ENCODE measurements at places on chromosomes 7 and 10.

GRCh38 chr7:128163473-128163872 lies 77.6 kb upstream of the LEP start:
- no peak for DNase-seq

- no peak for DNase-seq
Measured at GRCh38 chr7:24123076-24123475, 160.9 kb upstream of the NPY start.

DNA sequence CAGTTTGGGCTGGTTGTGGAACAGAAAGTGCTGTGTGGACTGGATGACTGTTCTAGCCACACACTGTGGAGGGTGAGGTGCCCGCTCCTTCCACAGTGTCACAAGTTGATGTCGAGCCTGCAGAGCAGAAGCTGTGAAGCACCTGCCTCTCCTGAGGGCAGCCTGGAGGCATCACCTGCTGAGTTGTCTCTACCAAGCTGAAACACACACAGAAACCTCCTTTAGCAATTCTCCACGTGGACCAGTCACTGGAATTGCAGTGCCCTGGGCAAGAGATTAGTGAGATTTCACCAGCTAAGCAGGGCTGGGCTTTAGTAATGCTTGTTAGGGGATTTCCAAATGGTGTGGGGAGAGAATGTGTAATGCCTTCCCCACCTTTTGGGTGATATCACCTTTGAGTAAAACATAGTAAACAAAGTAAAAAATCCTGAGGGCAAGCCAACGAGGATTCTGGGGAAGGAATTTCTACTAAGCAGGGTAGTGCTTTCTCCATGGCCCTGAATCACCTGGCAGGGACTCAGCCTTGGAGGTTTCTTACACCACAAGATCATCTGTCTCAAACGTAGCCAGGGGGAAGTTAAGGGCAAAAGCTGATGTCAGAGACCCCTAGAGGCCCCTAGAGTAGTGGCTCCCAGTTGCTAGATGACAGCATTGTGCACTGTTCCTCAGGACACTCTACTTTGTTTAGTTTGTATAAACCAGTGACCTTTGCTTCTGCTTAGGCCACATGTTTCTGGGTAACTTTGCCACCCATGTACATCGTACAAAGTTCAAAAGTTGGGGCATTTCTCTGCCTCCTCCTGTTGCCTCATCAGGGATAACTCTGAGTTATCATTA lies 233.1 kb upstream of the IGFBP3 start:
- no peak for DNase-seq

DNA sequence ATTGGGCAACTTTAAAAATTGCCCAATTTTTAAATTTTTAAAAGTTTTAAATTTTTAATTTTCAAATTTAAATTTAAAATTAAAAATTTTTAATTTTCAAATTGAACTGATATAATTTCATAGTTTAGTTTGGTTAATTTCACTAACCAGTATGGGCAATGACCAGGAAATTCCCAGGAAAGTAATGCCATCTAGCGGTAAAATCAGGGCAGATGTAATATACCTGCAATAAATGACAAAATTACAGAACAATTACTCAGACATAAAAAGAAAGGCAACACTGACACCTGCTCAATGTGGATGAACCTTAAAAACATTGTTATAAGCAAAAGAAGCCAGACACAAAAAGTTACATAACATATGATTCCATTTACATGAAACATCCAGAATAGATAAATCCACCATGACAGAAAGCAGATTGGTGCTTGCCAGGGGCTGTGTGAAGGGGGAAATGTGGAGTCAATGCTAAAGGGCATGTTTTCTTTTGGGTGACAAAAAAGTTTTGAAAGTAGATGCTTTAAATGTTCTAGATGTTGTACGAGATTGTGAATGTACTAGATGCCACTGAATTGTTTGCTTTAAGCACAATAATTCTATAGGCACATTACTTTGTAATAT lies 28.6 kb upstream of the SLC16A12 start:
- peak; percentile 37 for DNase-seq

DNA sequence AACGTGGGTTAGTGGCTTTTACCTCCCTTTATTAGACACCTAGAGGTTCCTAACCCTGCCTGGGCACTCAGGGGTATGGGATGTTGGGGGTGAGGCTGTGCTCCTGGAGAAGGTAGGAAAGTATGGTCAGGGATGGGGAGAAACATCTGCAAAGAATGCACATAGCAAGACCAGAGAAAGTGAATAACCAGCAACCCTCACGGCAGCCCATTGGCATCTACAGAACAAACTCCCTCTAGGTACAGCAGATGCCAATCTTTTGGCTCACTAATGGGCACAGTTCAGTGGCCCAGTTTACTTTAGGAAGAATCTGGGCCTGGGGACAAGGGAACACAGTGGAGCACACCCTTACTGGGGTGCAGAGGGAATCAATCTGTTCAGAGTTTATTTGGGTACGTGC lies 143.9 kb downstream of the JAZF1 start:
- DNase-seq = no peak

DNA sequence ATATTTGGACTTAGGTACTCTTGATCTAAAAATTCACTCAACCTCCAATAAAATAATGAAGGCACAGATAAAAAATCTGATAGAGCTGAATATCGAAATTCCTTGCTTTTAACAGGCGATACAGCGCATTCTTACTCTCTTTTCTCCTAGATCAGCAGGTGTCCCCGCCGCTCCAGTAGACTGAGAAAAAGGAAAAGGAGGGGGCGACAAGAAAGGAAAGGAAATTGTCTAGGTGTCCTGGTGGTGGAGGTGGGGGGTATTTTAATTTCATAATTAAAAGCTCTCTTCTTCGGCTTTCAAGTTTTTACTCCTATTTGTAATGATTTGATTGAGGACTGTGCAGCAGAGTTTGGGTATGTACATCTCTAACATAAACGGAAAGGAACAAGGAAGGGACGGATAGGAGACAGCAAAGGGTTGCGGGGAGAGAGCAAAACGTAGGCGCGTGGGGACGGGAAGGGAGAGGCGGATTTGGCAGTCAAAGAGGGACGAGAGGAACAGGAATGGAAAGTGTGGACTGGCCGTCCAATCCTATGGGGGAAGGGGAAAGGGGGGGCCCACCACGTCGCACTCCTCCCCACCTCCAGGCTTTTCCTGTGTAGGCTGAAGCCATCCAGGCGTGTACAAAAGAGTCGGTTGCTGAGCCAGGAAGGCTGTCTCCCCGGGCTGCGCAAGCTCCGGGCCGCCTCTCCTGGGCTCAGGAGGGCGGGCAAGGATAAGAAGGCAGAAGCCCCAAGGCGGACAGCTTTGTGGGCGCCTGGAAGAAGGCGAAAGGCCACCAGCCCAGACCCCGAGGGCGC lies 875 bp upstream of the HECTD2 start:
- peak; percentile 40 for DNase-seq

GRCh38 chr7:101160910-101161309 lies 4.5 kb downstream of the VGF start:
- DNase-seq = no peak

DNA sequence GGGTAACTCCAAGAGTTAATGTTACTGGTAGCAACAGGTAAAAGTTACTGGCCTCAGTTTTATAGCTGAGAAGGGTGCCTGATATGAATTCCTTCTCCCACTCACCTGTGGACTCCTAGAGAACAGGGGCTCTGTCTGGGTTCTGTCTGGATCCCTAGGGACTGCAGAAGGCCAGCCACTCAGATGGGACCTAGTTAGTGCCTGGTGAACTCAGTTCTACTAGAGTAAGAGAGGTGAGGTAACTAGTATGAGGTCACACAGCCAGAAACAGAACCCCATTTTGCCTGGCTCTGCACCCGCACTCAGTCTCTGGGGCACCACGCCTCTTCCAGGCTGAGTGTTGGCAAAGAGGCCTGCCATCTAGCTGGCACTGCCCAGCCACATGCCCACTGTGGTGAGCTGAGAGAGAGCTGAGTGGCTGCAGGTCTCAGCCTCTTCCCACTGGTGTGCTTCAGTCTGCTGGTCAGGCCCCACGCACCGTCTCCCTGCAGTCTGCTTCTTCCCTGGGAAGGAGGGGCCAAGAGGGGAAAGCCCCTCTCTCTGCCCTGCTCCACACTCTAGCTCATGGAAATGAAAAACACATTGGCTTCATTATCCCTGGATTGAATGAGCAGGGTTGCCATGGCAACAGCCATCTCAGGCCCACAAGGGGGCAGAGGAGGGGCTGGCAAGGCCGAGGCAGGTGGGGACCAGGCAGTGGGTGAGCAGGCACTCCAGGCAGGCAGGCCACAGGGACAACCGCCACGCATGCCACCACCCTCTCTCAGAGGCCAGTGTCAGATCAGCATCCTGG lies 110.6 kb downstream of the ZMIZ1 start:
- DNase-seq = no peak

DNA sequence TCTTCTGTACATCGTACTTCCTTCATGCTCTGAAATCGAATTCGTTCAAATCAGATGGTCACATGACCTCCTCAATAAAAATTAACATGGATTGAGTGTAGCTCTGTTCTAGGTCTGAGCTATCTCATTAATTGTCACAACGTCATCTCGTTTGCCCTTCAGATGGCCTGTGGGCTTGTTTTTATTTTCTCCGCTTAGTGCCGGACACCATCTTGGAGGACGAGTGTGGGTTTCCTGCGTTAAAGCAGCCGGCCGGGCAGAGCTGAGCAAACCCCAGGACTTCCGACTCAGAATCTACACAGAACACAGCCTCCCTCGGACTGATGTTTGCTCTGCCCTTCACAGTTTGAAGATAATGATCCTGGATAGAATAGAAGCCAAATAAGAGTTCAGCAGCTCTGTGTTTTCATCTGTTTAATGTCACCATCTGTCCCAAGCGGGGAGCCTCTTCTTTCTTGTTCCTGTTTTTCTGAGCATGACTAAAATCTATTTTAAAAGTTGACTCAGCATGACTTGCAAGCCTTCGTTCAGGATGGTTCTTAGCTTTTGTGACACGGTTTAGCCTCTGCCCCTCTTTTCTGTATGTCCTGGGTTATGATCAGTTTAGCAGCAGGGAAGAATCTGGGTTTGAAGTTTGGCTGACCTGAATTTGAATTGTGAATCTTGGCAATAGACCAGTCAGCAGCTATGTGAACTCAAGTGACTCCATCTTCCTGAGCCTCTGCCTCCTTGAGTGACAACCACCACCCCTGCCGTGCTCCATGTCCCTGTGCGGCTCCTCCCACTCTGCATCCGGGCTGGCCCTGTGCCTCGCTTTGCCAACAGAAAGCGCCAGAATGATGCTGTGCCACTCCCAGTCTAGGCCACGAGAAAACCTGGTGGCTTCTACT lies 30.6 kb upstream of the GALNTL5 start:
- no peak for DNase-seq

DNA sequence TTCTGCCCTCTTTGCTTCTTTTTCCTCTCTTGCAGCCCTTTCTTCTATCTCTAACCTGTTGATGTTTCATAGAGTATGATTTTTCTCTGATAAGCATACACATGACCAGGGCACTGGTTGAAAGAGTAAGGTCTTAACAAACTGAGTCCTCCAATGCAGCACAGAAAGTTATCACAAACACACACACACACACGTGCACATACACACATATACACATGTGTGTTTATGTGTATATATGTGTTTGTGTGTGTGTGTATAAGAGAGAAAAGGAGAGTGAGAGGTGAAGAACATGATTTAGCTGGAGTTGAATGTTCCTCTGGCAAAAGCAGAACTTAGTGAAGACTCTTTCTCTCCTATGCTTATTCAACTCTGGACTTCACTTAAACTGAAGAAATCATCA lies 130.0 kb downstream of the KLF6 start:
- no peak for DNase-seq

GRCh38 chr10:97529685-97530465 lies 31.2 kb downstream of the UBTD1 start:
- no peak for DNase-seq

- no peak for DNase-seq
Measured at GRCh38 chr7:111997546-111997945, 208.7 kb downstream of the DOCK4 start.

- no peak for DNase-seq
Measured at GRCh38 chr7:102859084-102859798, 53.6 kb upstream of the LRRC17 start.

- DNase-seq = no peak
Measured at GRCh38 chr10:121134711-121135110, 283.5 kb downstream of the WDR11 start.

DNA sequence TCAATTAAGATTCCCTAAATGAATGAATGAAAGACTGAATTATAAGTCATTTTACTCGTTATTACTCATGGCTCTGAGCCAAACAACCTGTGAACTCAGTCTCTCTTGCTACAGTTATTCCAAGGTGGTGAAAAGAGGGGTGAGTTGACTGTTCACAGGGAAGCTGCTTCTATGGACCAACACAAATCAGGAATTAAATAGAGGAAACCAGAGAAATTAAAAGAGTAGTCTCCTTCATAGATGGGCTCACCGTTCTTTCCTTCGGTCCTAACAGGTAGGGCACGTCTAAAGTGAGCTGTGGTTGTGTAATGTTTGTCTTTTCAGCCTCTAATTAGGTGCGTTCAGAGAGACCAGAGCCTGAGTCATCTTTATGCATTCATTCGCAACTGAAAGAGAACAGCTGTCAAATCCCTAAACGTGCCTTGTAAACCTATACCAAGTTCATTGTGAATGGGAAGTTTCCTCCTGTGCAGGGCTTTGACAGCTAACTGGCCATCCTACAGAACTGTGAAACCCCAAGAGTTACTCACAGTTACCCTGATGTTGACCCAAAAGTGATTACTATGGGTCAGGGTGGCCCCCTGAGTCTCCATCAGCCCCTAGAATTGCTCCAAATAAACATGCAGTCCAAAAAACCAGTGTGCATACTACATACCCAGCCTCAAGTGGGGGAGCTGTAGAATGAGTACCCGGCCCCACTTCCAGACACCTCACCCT lies 18.2 kb upstream of the C10orf53 start:
- no peak for DNase-seq

DNA sequence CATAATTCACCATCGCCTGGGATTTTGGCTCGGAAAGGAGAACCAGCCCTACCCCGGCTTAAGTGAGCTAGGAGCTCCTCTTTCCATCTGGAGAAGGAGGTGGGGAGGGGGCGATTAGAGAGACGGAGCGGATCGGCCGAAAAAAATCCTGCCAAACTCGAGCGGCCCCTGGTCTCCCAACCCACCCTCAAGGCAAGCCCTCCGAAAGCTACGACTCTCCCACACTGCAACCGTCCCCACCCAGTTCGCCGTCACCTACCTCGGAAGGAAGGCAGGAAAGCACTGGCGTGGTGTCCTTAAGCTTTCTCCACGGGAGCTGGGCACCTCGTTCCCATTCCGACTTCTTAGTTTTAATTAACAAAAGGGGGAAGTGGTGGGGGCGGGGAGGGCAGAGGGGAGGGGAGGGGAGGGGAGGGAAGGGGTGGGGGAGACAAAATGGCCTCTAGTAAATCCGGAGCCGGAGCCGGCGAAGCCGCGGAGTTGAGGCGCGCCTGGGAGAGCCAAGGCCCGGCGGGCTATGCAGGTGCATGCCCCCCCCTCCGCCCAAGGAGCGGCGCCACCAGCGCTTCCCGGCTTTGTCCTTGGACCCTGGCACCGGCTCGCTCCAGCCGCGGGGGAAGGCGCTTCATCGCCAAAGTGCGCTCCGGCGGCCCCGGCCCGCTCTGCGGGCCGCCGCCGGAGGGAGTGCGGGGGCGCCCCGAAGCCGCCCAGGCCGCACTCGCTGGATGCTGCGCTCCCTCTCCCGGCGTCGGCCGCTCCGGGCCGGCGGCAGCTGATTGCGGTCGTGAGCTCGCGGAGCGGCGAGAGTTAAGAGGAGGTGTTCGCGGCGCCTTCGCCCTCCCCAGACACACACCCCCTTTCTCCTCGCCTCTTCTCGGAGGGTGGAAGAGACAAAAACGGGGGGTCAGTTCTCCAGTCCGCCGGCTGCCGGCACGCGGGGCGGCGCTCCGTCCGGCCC lies at the start of gene LRRC4:
Gene LRRC4, minus strand, starts transcription at position 784 of the 958 bp plus-strand sequence. CDS start 797 bp downstream, outside the sequence.
- no peak for DNase-seq
